ENCODE measurements at places on chromosomes 11 and 22.

DNA sequence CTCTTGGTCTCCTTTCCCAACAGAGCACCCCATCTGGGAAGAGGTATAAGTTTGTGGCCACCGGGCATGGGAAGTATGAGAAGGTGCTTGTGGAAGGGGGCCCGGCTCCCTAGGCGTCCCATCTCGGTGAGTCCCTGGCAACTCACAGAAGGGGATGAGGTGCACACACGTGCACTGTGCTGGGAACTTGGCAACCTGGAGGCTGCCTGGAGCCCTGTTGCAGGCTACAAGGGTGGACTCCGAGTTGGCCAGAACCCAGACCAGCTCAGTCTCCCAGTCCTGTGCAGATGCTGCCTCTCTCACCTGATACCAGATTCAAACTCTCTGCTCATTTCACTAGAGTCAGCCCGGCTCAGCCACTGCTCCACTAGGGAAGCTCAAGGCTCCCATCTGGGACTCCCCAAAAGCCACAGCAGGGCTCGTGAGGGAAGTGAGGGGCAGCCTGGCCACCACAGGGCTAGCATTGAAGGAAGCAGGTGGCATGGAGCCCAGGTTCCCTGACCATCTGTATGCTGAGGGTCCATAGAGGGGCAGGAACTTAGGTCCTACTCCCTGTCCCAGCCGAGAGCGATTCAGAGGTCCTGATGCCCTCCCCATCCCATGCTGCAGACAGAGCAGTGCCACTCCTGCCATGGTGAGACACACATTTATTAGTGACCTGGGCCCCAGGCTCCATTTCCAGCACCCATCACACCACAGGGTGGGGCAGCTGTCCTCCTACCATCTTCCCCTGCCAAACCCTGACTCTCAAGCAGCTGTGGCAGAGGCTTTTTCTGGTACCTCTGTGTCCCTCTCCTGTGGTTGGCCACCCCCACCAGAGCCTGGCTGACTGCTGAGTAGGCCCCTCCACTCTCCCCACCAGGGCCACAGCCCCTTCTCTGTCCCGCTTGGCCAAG, 4.0 kb downstream of the PRR33 start:
- no peak for DNase-seq

- no peak for DNase-seq
Observed at GRCh38 chr11:73453562-73453961, 77.4 kb downstream of the RELT start.

GRCh38 chr11:7849018-7849417, 52.3 kb upstream of the OR5P2 start:
- no peak for DNase-seq

GRCh38 chr11:19508165-19508564, 204.5 kb upstream of the NAV2 start:
- DNase-seq = no peak

GRCh38 chr22:46269564-46269963, 1.8 kb downstream of the TTC38 start:
- no peak for DNase-seq

DNA sequence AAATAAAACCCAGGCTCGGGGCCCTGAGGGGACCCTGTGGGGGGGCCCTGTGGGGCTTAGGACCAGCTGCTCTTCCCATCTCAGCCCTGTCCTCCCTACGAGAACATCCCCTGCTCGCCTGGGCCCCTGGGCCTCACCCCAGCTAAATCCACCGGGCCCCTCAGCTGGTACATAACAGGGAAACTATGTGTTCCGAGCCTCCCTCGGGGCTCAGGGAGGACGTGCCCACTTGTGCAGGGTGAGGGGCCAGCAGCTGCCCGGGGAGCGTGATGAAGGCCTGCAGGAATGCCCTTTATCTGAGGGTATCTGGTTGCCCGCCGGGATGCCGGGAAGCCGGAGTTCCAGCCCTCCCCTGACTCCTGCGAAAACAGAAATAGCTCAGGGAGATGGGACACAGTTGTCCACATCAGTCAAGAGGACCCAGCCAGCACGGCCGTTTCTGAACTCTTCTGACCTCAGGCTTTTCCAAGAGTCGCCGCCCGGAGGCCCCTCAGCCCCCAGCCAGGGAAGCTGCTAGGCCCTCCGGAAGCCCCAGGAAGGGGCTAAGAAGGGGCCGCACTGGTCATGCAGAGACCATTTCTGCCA, 20.6 kb downstream of the MRPL23 start:
- no peak for DNase-seq

DNA sequence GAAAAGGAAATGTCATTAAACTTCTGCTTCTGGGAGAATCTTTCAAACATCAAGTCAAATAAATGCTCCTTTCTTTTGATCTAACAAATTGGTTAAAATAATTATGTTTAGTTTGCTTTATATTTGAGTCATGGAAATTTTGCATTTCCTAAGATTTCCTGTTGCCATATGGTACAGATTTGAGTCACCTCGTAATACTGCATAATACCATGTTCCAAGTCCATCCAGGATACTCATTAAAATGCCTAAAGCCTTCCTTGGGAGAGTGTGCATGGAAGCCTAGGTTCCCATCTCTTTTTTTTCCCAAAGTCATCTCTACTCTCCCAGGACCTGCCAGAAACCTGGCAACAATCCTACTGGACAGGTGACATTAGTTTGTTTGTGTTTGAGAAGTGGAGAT, 4.2 kb downstream of the OR9I1 start:
- no peak for DNase-seq

DNA sequence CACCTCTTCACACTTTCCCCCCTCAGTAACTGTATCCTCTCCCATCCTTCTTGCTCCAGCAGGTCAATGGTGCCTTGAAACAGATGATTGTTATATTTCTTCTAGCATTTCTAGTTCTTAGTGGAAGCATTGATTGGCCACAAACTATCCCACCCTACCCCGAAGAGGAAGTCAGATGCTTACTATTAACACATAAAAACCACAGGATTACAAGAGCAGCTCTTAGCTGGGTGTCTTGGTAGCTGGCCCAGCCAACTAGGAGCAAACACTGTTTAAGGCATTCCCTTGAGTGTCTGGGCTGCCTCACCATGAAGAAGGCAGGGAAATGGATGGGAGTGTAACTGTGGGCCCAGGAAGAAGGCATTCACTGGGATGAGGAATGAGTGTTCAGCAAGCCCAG, 176.6 kb downstream of the GRIK4 start:
- no peak for DNase-seq

- DNase-seq = no peak
Observed at GRCh38 chr11:23539556-23539955, 679.3 kb upstream of the CCDC179 start.

DNA sequence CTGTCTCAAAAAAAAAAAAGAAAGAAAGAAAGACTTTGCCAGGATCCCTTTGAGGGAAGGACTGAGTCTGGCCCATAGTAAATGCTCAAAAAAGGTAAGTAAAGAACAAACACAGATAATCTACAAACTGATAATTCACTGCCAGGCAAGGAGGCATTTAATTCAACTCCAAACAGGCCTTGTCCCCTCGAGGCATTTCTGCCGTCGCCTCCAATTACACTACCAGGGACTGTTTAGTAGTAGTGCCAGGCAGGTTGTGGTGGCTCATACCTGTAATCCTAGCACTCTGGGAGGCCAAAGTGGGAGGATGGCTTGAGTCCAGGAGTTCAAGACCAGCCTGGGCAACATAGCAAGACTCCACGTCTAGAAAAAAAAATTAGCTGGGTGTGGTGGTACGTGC, 43.7 kb downstream of the PC start:
- DNase-seq = no peak

DNA sequence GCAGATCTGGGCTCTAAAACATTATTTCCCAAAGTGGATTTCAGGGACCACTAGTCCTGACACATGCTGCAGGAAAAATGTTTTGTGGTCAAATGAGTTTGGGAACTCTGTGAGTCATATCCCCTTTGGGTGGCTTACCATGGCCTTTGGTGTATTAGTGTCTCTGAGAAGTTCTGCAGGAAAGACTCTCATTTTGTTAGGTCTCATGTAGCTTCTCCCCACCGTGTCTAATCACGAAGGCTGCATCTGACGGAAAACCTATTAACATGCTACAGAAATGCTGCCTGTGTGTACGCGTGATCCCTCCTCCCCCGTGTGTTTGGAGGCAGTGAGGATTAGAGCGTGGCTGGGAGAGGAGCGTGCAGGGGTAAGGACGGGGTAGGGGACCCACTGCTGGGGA, 191.7 kb downstream of the ST3GAL4 start:
- no peak for DNase-seq

GRCh38 chr11:129828301-129828836, 12.7 kb downstream of the TMEM45B start:
- DNase-seq = no peak
